ENCODE measurements at places on chromosomes 5 and 9.

DNA sequence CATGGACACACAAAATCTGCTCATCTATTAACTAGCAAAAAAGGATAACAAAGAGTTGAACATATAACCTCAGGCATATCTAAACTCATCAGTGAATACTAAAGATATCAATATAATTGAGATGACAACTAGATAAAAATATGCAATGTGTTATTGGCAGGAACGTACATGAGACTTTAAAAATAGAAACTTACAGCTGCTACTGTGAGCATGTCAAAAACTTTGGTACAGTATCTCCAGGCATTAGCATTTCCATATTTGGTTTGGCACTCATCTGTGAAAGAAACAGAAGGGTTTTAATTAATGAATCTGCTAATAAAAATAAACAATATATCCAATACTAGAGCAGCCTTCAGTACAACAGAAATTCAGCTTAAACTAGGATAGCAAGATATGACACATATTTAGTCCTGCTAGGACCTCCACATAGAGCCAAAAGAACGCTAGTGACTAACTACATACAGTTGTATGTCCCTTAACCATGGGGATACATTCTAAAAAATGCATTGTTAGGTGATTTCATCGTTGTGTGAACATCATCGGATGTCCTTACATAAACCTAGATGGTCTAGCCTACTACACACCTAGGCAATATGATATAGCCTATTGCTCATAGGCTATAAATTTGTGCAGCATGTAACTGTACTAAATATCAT, 10.5 kb upstream of the SCAI start:
- DNase-seq, result no peak

- DNase-seq, result no peak
Observed at GRCh38 chr9:106092083-106092482, 397.7 kb downstream of the TMEM38B start.

- no peak for DNase-seq
Observed at GRCh38 chr9:117043159-117043558, 356.1 kb downstream of the TRIM32 start.

GRCh38 chr5:157816682-157817386, 42.1 kb downstream of the CLINT1 start:
- no peak for DNase-seq

GRCh38 chr5:64930672-64931318, 162.1 kb downstream of the CWC27 start:
- no peak for DNase-seq

DNA sequence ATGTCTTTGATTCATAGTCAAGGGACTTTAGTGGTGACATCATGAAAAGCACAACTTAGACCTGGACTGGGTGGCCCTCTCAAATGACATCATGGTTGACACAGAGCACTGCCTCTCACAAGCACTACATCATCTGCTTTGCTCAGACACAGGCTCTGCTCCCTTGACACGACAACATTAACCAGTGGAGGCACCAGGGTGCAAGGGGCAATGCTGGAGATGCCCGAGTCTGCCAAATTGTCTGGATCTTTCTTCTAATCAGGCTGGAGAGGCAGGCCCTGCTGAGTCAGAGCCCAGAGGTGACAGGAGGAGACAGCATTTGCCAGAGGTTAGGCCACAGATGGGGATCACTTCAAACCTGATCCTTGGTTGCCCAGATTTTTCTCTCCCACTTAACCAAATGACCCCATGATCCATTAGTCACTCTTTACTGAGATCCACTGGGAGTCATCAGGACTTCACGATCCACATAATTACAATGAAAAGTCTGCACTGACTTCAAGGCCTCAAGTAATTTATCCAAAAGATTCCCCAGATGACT, 174.4 kb downstream of the SLIT3 start:
- no peak for DNase-seq

- DNase-seq, result no peak
Observed at GRCh38 chr5:180050121-180050940, 21.2 kb downstream of the RNF130 start.
